C1 segment of cervical spinal cord (tissue), 14 donors: ENCODE measurements at places on chromosomes 12 and 14.

DNA sequence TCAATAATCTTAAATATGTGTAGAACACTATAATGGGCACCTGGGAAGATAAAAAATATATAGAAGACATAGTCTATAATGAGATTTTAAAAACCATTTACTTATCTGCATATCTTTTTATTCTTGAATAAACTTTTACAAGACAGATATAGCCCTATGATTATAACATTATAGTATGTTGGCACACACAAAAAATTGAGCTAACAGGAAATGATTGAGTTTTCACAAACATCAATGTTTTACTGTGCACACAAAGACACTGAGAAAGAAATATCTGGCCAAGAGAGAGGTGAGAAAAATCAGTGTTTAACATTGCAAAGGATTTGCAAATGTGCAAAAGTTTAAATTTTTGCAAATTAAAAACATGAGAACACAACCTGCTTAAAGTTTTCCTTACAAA, 124.3 kb downstream of the BBS10 start:
- no peak for DNase-seq

DNA sequence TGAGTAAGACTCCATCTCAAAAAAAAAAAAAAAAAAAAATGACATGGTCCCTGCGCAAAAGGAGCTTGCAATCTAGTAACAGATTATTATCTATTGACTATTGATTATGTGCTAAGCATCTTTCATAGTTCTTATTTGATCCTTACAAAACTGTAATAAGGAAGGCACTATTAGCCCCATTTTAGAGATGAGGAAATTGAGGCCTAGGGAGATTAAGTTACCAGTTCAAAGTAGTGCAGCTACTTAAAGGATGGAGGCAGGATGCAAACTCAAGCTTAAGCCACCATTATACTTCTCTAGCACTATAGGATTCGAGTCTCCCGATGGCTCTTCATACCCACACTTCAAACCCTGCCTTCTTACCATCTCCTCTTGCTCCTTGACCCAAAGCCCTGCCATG, 31.3 kb downstream of the PLXNC1 start:
- no peak for DNase-seq

- no peak for DNase-seq
These were observed 247.4 kb downstream of the NRXN3 start for GRCh38 chr14:78417532-78417931.

GRCh38 chr12:132324841-132325732, 4.3 kb downstream of the GALNT9 start:
- DNase-seq, result no peak

- DNase-seq, result peak; percentile 64
These were observed 764 bp downstream of the DYNLL1 start for GRCh38 chr12:120496413-120497340.

- DNase-seq, result no peak
These were observed 15.0 kb downstream of the PMCH start for GRCh38 chr12:102182635-102183034.

GRCh38 chr14:24607081-24607480, 2.4 kb downstream of the GZMH start:
- DNase-seq, result no peak

GRCh38 chr12:6230321-6231110, 30.3 kb downstream of the CD9 start:
- DNase-seq, result peak; percentile 95

GRCh38 chr12:38056701-38057689, 259.6 kb upstream of the ALG10B start:
- no peak for DNase-seq

- no peak for DNase-seq
These were observed 399 bp upstream of the ZNF705A start for GRCh38 chr12:8156416-8156815.

DNA sequence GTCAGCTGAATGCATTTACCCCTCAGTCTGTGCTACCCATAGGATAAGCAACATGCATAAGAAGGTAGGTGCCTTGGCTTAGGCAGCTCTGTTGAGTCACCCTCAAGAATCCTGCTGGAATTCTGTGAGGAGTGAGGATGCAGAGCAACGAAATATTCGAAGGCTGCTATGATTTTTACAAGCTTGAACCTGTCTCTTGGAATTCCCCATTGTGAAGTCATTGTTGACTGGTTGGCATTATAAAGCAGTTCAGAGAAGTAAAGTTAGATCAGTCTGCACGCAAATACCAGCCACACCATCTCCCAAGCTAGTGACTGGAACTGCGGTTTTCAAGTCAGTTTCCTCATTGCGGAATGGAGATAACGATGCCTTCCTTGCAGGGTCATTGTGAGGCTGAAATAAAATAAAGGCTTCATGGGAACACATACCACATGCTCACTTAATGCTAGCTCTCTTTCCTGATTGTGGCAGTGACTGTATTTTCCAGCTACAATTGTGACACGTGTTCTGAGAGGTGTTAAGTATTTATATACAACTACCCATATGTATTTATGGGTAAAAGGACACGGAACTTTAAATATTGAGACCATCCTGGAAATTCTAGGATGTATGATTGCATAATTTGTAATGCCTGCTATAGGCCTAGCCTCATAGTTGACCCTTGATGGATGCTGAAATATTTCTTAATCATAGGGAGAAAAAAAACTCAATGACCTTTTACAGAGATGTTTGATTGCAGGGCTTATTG, 96.7 kb downstream of the ETV6 start:
- no peak for DNase-seq

GRCh38 chr12:121719926-121720414, 7.4 kb downstream of the TMEM120B start:
- no peak for DNase-seq

GRCh38 chr12:65597527-65597926, 226.8 kb upstream of the HMGA2 start:
- no peak for DNase-seq

- no peak for DNase-seq
These were observed 230.2 kb downstream of the BCL11B start for GRCh38 chr14:99041820-99042174.

GRCh38 chr12:102484428-102484958, 4.1 kb upstream of the IGF1 start:
- DNase-seq, result peak; percentile 35

GRCh38 chr12:81872400-81872799, 113.2 kb upstream of the PPFIA2 start:
- no peak for DNase-seq

DNA sequence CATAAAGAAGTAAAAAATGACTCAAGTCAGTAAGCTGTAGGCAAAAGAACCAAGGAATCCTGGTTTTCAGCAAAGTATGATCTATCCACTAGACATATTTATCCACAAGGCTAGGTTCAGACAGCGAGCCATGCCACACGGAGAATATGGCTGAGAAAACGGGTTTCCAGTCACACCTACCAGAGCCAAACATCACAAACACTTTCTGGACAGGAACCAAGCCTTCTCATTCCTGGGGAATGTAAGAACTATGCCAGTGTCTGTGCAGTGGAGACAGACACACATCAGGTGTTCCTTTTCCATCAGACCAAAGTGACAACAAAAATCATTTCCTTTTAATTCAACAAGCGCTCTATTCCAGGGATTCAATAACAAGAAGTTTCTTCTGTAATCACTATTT, 41.1 kb downstream of the AREL1 start:
- DNase-seq, result no peak

DNA sequence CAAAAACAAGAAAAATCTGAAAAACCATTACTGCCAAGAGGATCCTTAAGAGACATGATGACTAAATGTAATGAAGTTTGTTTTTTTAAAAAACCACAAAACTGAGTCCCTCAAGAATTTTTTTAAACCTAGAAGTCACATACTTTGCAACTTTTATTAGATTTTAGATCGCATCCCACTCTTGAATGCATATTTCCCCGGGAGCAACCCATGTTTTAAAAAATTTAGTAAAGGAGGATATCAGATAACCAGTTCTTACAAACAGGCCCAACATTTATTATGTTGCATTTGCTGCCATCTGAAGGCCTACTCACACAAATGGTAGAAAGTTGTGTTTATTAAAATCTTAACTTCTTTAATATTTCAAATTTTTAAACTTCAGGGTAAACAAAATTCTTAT, 44.3 kb upstream of the CCT2 start:
- DNase-seq, result no peak

- DNase-seq, result no peak
These were observed 13.7 kb downstream of the OXA1L start for GRCh38 chr14:22780105-22780679.

- DNase-seq, result no peak
These were observed at the start of gene SERPINA5 for GRCh38 chr14:94581127-94581999. SERPINA5 (plus strand) TSS chr14:94581426; CDS start chr14:94587363, 5,937 bp downstream.

- no peak for DNase-seq
These were observed 1.1 kb upstream of the SPATS2 start for GRCh38 chr12:49366096-49366651.

GRCh38 chr14:47278233-47278842, 397.1 kb downstream of the MDGA2 start:
- DNase-seq, result peak; percentile 4

DNA sequence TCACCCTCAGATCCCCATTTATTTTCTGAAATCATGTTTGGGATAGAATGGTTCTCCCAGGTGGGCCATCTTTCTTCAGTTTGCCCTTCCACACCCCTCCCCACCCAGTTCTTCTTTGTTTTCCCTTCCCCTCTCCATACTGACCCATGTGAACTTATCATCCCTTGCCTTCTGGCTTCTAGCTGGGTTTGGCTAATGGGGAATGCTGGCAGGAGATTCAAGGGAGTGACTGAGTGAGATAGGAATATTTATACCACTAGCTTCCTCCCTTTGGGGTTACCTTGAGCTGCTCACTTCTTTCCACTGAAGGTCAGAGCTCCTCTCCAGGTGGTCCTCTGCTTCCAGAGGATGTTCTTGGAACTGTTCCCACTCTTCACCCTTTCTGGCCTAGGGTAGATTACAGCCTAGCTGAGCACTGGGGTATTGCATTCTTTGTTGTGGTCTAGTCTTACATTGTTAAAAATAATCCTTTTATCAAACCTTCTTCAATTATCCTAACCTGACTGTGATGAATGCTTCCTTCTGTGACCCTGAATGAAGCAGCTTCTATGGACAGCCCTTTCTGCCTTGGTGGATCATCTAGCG, 88.3 kb upstream of the ATP2B1 start:
- DNase-seq, result no peak

- no peak for DNase-seq
These were observed 50.5 kb upstream of the HIF1A start for GRCh38 chr14:61644834-61645233.

DNA sequence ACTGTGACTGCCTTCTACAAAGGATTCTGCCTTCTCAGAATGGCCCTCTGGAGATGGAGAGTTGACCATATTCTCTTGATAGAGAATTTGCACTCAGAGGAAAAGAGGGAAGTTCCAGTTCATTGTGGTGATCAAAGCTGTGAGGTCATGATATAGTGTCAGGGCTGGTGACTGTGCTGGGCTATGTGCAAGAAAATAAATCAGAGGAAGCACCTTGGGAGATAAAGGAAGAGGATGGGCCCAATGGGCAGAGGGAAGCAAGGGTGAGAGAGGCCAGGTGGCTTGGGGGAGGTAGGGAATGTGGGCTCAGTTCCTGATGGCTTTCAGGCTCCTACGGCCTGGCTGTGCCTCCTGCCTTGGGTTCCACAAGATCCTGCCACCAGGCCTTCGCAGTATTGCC, 145.8 kb downstream of the SLC8A3 start:
- no peak for DNase-seq
